ENCODE measurements at places on chromosomes 3 and 15.
A peak's percentile ranks its signal among the peaks of the same experiment; 100 is the strongest.

DNA sequence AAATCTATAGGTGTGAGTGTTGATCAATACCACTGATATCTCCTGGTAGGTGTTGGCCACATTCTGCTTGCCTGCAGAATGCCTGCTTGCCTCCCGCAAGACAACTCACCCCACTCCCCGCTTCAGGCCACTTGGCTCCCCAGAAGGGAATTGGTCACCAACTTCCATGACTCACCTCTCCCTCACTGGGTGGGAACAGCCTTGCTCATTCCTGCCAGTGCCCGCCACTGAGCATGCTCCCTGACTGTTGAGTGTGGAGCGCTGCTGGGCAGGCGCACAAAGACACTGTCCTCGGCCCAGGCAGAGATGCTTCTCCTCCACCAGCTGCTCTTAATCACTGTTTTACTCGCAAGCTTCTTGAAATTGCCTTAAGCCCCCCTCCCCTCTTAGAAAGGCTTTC, 57.3 kb upstream of the PPP2R3A start:
- DNase-seq: peak; percentile 69

GRCh38 chr3:171851660-171852058, 8.5 kb downstream of the TMEM212 start:
- DNase-seq: peak; percentile 97

DNA sequence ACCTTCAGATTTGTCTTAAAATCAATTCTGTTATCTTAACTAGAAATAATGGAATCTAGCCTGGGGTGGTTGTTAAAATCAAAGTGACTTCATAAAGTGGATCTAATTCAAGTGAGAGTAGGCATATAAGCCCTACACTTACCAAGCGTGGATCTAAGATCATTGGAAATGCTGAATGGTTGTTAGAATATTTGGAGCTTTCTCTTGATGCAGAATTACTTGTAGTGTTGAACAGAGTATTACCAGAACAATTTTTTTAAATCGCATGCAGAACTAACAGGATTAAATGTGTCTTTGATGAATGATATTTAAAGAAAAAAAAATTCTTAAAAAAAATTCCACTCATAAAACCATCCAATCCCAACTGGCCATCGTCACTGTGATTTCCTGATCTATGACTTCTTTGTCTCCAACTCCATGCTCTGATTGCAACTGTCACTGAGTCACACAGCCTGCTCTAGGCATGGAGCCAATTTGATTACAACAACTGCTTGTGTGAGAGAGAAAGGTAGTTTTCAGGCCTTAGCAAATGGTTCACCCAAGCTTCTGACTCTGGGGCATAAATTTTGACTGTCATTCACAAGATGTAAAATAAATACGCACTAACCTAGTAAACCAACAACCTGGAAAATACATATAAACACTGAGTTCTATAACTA, 25.9 kb upstream of the SPRED1 start:
- peak; percentile 91 for DNase-seq

GRCh38 chr3:63911509-63911872, 692 bp downstream of the SCAANT1 start:
- peak; percentile 15 for DNase-seq

- no peak for DNase-seq
These were observed 145.3 kb downstream of the XXYLT1 start for GRCh38 chr3:195125646-195126045.

- DNase-seq: no peak
These were observed 10.8 kb downstream of the UMPS start for GRCh38 chr3:124741027-124741426.

- DNase-seq: peak; percentile 13
These were observed 5.0 kb downstream of the DCP1A start for GRCh38 chr3:53342353-53342752.

DNA sequence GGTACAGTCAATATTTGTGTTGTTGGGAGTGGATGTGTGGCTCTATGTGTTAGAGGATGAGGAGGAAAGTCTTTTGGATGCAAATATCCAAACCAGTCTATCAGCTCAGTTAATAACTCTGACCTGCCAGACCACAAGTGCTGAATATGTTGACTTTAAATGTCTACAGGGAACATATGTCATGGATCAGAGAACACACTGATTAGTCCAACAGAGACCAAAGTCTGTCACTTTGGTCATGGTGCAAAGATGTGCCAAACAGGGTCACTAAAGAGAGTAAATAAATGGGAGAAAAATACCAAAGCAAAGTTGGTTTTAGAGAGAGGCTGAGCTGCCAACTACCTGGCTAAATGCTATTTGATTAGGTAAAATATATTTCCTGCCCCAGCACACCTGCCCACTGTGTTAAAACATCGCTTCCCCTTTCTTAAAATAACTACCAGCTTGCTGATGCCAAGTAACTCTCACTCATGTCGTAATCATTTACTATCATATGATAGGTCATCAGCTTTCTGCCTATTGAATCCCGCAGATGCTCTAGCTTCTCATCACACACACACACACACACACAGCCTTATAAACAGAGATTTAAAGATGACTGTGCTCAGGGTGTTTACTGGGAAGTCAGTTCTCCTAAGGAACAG, 173.3 kb downstream of the PDZRN3 start:
- no peak for DNase-seq

- peak; percentile 85 for DNase-seq
These were observed 14.1 kb downstream of the APH1B start for GRCh38 chr15:63291507-63291906.

Data from M059J (cell line).